ENCODE measurements at places on chromosomes 11 and 22.
A peak's percentile ranks its signal among the peaks of the same experiment; 100 is the strongest.

GRCh38 chr11:78742430-78742829 lies 167.8 kb upstream of the NARS2 start:
- DNase-seq: no peak

DNA sequence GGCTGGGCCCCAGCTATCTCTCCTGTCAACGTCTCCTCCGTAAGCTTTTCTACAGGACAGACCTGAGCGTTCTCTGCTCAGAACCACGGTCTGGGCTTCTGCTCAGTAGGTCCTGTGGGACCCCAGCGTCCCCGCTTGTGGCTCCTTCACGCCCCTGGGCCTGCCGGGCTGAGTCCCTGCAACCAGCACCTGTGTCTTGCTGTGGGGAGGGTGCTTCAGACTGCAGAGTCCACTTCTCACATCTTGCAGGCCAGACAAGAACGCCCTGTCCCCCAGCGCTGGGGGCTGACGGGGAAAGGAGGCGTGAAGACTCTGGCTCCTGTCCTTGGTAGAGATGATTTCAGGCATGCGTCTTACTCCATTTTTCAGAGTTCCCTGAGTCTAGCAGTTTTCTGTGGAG lies 1480.8 kb downstream of the BRD1 start:
- no peak for DNase-seq

DNA sequence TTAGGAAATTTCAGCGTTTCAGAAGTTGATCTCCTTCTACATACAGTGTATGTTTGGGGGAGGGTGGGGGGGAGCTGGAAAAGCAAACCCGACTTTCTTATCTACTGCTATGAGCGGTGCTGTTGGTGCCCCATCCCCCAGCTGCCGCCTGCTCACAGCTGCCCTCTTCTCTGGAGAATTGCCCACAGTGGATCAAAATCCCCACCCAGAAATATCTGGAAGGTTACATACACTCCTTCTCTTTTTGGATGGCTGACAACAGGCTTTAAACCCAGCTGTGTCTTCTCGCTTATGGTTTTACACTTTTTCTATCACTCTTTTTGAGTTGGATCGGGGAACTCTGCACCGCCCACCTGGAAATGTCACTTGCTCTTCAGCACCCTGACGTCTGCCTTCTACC lies 56.4 kb downstream of the DHCR7 start:
- no peak for DNase-seq

- DNase-seq: peak; percentile 21
Measured at GRCh38 chr11:35714882-35715627, 52.5 kb downstream of the TRIM44 start.

DNA sequence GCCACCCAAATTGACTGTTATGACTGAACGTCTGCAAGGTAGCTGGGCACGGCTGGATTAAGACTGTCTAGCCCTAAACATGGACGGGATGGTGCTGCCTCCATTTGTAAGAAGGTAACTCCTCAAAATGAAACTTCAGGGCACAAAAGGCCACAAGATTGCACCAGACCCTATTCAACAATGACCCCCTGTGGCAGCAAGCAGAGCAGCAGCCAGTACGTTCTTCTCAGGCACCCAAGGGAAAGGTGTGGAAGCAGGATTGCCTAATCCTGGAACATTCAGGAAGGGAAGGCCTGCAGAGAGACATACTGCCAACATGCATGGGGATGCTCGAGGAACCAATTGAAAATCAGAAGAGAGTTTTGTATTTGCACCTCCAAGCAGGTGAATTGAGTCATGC lies 4.5 kb upstream of the TBX10 start:
- no peak for DNase-seq

- no peak for DNase-seq
Measured at GRCh38 chr11:17197431-17197898, 10.3 kb downstream of the PIK3C2A start.
